ENCODE measurements at places on chromosomes 2 and 18.

DNA sequence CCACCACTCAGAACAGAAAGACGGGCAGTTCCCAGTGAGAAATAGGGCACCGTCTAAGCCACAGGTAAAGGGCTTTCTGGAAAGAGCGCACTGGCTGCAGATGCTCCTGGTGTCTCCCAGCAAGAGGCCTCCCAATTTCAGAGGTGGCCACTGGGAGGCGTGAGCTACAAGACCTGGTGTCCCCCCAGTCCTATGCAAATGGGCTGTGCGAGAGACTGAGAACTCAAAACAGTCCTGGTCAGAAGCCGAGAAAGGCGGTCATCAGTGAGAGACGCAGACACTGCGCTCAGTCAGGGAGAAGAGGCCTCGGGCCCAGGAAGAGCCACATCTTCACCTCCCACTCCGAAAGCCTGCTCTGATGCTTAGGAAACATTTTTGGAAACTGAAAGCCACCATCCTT is 179.5 kb downstream of the EIPR1 start:
- DNase-seq, result no peak

DNA sequence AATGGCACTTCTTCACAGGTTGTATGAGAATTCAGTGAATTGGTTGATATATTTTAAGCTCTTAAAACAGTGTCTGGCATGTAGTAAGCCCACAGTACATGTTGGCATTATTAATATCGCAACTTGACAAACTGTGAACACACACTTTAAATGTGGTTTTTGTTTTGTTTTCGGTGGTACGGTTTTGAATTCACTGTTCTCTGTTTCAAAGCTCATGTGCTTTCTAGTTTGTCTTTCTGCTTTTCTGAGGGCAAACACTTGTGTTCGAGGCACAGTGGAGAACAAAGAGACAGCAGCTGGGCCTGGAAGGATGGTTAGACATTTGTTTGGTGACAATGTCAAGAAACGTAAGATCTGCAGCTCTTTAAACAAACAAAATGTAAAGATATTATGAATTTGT is 276.5 kb upstream of the MC4R start:
- no peak for DNase-seq

GRCh38 chr2:10406491-10407188 is 41.5 kb downstream of the ODC1 start:
- no peak for DNase-seq

GRCh38 chr2:200968162-200968561 is 4.7 kb upstream of the ORC2 start:
- no peak for DNase-seq

GRCh38 chr2:229701716-229702115 is 12.6 kb downstream of the DNER start:
- no peak for DNase-seq

- no peak for DNase-seq
These were observed 9.1 kb downstream of the ITM2C start for GRCh38 chr2:230873661-230874401.

- DNase-seq, result no peak
These were observed 63.4 kb downstream of the FAM168B start for GRCh38 chr2:131029812-131030211.

GRCh38 chr2:73436019-73436418 is 50.4 kb downstream of the ALMS1 start:
- no peak for DNase-seq

DNA sequence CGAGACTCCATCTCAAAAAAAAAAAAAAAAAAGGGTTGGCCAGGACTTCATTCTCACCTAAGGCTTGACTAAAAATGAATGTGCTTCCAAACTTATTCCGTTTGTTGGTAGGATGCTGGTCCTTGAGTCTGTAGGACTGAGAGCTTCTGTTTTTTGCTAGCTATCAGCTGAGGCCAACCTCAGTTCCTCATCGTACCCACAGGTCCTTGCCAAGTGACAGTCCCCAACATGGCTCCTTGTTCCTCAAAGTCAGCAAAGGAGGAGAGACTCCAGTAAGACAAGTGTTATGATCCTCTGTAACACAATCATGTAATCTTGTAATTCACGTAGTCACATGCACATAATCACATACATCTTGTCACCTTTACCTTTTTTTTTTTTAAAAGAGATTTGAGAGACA is 37.0 kb downstream of the HAUS1 start:
- DNase-seq, result no peak

- DNase-seq, result no peak
These were observed 575.5 kb downstream of the LRRTM4 start for GRCh38 chr2:76946631-76947145.

- no peak for DNase-seq
These were observed 57.7 kb downstream of the EIPR1 start for GRCh38 chr2:3319745-3320566.

- no peak for DNase-seq
These were observed 64.1 kb downstream of the POLE4 start for GRCh38 chr2:75022516-75022915.

GRCh38 chr2:176521878-176522670 is 252.8 kb downstream of the MTX2 start:
- DNase-seq, result no peak

DNA sequence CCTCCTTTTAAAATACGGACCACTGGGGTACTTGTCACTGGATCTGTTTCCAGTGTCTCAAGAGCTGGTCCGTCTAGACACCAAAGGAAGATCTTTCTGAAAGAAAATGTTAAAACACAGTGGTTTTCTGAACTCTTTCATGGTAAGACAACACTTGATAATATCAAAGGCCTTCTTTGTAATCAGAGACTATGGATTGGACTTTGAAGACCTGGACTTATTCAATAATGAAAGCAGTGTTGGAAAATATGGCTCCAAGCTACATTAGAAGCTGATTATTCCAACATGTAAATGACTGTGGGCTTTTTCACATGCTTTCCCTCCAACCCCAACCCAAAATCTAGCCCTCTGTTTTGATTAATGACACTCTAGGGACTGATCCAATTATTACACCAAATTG is 329.4 kb upstream of the LYPD1 start:
- DNase-seq, result no peak

- no peak for DNase-seq
These were observed 8.8 kb downstream of the SIGLEC15 start for GRCh38 chr18:45834306-45834705.

DNA sequence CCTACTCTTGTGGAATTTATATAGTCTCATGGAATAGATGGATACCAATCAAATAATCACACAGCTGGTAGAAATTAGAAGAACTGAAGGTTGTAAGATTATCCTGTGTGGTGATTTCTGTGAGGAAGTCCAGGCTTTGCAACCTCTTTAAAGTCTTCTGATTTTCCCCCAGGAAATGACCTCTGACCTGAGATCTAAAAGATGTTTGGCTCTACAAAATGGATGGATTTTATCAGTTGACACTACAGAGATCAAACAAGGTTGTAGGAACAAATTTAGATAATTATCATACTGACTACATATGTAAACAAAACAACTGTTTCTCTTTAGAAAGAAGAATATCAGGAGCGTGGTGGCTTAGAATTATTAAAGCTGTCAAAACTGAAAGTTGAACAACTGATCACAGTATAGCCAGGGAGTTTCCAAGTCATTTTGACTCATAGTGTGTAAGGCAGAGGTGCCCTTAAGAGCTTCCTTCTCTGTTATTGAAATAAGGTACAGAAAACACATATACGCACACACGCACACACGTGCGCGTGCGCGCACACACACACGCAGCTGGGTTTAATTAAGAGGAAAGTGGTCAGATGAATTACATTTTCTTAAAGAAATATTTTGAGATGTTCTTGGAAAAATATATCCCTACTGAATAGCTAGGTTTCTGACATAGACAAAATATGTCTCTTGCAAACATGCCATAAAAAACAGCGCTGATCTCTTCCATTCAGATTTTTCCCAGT is 35.5 kb upstream of the PELI1 start:
- DNase-seq, result peak; percentile 75

- DNase-seq, result no peak
These were observed 38.7 kb downstream of the OSR1 start for GRCh38 chr2:19319698-19320097.

DNA sequence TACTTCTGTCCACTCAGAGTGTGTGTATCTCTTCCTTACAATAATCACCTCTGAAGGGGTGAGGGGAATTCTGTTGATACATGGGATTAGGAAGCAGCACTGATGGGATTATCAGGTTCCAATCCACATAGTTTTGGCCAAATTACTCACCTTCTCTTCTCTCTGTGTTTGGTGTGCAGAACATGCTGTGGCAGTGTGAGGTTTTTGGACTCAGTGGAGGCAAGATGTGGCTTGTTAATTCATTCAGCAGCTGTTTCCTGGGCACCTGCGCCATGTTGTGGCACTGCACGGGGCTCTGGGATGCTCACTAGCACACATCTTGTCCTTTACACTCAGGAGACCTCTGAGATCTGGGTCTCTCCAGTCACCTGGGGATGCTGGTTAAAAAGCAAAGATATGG is 350.3 kb upstream of the HS6ST1 start:
- DNase-seq, result no peak

DNA sequence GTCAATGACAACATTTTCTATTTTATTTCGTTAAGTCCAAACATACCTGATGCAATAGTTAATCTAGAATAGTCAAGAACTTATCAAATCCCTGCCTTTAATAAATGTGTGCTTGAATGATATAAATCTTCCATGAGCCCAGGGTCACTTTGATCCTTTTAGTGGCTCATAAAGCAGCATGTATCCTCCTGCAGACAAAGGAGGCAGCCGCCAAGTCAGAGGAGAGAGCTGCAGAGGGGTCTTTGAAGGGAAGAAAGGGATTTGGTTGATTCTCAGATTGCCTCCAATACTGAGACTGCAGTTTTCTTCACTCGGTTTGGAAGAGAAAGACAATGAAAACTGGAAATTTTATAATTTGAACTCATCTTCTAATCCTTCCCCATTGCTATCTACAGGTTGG is 378.4 kb upstream of the PIK3C3 start:
- DNase-seq, result no peak

DNA sequence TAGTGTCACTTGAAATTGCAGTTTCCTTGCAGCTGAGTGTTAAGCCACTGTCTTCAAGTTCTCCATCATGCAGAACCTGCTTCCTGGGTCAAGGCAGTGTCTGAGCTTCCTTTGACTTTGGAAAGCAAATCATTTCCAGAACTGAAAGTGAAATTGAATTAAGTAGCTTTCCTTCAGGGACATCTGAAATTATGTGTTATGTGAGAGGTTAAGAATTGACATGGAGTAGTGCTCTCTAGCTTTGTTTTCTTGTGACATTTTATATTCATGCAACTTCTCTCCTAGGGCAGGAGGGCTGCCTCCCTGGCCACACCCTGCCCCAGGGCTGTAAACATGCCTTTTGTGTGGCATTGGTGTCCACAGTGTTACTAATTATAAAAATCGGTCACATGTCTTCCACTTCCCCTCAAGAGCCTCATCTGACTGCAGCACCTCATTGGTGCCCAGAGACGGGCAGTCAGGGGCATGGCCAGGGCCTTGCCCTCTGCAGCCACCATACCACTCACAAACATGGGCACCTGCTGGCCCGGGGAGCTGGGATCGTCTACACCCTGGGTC is 14.4 kb downstream of the RAB12 start:
- peak; percentile 64 for DNase-seq

- DNase-seq, result peak; percentile 27
These were observed 853 bp upstream of the OSBPL6 start for GRCh38 chr2:178193496-178193822.

- no peak for DNase-seq
These were observed 11.1 kb upstream of the KCMF1 start for GRCh38 chr2:84959566-84960506.

DNA sequence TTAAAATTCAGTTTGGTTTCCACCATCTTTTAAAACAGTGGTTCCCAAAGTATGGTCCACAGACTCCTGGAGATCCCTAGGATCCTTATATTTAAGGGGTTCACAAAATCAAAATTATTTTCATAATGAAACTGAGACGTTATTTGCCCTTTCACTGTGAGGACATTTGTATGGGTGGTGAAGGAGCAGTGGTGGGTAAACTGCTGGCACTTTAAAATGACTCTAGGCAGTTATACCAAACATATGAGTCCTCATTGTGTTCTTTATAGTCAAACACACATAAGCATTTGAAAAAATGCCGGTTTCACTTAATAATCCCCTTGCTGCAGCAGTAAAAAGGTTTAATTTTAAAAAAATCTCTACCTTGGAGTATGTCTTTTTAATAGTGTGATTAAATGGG is 7.2 kb downstream of the SMAD4 start:
- DNase-seq, result no peak

- no peak for DNase-seq
These were observed 60.8 kb downstream of the SETBP1 start for GRCh38 chr18:44741511-44741910.

GRCh38 chr2:11635141-11635540 is 34.9 kb downstream of the NTSR2 start:
- no peak for DNase-seq

GRCh38 chr2:74374509-74375205 is 5.5 kb downstream of the DCTN1 start:
- DNase-seq, result no peak

DNA sequence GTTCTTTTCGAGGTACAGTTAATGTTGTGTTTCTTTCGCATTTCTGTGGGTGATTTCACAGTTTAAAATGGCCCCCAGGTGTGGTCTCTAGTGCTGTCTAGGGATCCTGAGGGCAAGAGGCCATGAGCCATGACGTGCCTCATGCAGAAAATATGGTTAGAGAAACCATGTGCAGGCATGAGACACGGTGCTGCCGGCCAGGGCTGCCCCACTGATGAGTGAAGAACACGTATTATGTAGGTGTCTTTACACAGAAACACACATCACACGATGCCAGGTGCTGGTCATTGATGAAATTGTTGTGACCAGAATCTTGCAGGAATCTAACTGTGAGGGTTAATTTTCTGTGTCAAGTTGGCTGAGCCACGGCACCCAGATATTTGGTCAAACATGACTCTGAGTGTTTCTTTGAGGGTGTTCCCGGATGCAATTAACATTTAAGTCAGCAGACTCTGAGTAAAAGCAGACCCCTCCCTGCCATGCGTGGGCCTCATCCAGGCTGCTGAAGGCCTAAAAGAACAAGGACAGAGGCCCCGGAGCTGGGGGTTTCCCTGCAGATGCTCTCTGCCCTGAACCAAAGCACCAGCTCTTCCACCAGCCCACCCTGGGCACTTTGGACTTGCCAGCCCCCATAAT is 463.0 kb upstream of the MYT1L start:
- DNase-seq, result no peak

- DNase-seq, result peak; percentile 87
These were observed 30.9 kb downstream of the MBP start for GRCh38 chr18:77101410-77102258.
